ENCODE measurements at places on chromosomes 7 and 10. TPM values are rescaled to one million over a fixed set of nuclear protein-coding genes. Genes with fewer than 3 reads are reported as not detected.

Gene TMEM213
- not detected for total RNA-seq

Gene FAM13C
- not detected for total RNA-seq

Gene CYP3A4
- total RNA-seq = not detected

DNA sequence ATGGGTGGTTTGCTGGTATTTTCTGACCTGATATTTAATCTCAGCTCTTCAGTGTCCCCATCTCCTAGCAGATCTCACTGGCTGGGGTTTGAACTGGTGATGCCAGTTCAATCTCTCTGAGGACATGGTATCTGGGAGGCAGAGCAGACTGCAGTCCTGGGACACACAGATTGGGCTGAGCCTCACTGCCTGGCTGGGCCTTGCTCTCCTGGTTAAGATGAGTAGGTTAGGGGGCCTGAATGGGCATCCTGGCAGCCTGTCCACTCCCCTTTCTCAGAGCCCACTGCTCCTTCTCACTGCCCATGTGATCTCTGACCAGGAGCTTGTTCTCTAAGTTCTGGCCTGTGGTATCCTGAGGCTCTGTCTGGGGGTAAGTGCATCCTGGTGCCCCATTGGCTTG lies 363.4 kb downstream of the GLRX3 start:
- no peak overlapping the region for H3K27ac ChIP-seq
- DNase-seq = no peak
- H3K4me1 ChIP-seq = no peaks in the 10 kb centered on the region

GRCh38 chr10:4246881-4247358 lies 461.9 kb upstream of the KLF6 start:
- H3K27ac ChIP-seq = no peak overlapping the region
- no peak overlapping the region for H3K4me3 ChIP-seq
- no peaks in the 10 kb centered on the region for H3K36me3 ChIP-seq
- peaks cover 3% of the 10 kb centered on the region for H3K27me3 ChIP-seq
- DNase-seq = no peak

- no peak overlapping the region for H3K27ac ChIP-seq
- peak; percentile 31 for DNase-seq
- H3K27me3 ChIP-seq = peaks cover 89% of the 10 kb centered on the region
- peaks cover 15% of the 10 kb centered on the region for H3K4me1 ChIP-seq
These were observed 799 bp downstream of the VAX1 start for GRCh38 chr10:117137031-117137910.

GRCh38 chr10:131816941-131817700 lies 83.7 kb upstream of the PPP2R2D start:
- peaks cover 3% of the 10 kb centered on the region for H3K27me3 ChIP-seq
- H3K4me1 ChIP-seq = no peaks in the 10 kb centered on the region
- no peak overlapping the region for H3K4me3 ChIP-seq
- H3K27ac ChIP-seq = no peak overlapping the region

Data from activated naive CD8-positive, alpha-beta T cell treated with anti-CD3 and anti-CD28 coated beads for 36 hours (primary cell).